Adrenal gland (tissue), 19 donors: ENCODE measurements at places on chromosomes 3 and 15. TPM values are rescaled to one million over a fixed set of nuclear protein-coding genes. Genes with fewer than 3 reads are reported as not detected.

GRCh38 chr15:63752075-63752684 lies 81.6 kb downstream of the HERC1 start:
- no peak overlapping the region for H3K27ac ChIP-seq
- no peaks in the 10 kb centered on the region for H3K27me3 ChIP-seq
- peak; percentile 37 for DNase-seq
- no peak overlapping the region for H3K4me3 ChIP-seq
- H3K4me1 ChIP-seq: no peaks in the 10 kb centered on the region

DNA sequence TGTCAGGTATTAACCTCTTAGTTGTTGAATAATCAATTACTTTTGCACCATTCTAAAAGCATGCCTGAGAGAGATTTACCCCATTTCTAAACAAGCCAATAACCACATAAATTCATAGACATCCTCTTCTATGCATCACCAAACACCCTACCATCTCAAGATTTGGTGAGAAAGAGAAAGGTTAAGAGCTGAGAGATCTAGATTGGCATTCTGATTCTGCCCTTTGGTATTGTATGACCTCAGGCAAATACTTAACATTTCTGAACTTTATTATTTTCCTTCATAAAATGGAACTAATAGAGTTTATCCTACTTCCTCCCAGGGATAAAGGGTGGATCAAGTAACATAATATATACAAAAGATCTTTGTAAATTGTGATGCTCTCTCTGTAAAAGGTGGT lies 146.5 kb upstream of the MME start:
- no peaks in the 10 kb centered on the region for H3K4me1 ChIP-seq
- no peak overlapping the region for H3K27ac ChIP-seq
- H3K27me3 ChIP-seq: no peaks in the 10 kb centered on the region
- no peaks in the 10 kb centered on the region for H3K36me3 ChIP-seq
- H3K4me3 ChIP-seq: no peak overlapping the region

- no peak overlapping the region for H3K27ac ChIP-seq
- DNase-seq: no peak
- H3K4me3 ChIP-seq: no peak overlapping the region
- no peaks in the 10 kb centered on the region for H3K27me3 ChIP-seq
Observed at GRCh38 chr3:49161808-49162530, 4.2 kb downstream of the CCDC71 start.

Gene SI
- total RNA-seq: not detected

DNA sequence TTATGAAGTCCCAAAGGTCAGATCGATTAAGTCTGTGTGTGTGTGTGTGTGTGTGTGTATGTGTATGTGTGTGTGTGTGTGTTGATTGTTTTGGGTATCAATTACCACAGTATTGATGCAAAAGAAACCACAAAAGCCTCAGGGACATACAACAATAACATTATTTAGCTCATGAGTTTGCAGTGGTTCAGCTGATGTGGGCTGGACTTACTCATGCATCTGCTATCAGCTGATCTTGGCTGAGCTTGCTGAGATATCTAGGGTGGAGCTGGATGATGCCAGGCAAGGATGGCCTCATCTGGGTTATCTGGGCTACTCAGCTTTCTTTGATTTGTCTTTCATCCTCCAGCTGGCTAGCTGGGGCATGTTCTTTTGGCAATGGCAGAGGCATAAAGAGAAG lies 82.4 kb upstream of the PRR23C start:
- H3K4me1 ChIP-seq: no peaks in the 10 kb centered on the region
- H3K27me3 ChIP-seq: no peaks in the 10 kb centered on the region
- H3K4me3 ChIP-seq: no peak overlapping the region

DNA sequence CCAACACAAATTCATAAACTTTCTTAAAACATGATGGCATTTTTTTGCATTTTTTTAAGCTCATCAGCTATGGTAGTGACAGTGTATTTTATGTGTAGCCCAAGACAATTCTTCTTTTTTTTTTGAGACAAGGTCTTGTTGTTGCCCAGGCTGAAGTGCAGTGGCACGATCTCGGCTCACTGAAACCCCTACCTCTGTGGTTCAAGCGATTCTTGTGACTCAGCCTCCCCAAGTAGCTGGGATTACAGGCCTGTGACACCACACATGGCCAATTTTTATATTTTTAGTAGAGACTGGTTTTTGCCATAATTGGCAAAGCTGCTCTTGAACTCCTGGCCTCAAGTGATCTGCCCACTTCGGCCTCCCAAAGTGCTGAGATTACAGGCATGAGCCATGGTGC lies 17.3 kb upstream of the USP50 start:
- no peak overlapping the region for H3K27ac ChIP-seq
- no peak overlapping the region for H3K4me3 ChIP-seq
- peaks cover 6% of the 10 kb centered on the region for H3K36me3 ChIP-seq
- no peak for DNase-seq

DNA sequence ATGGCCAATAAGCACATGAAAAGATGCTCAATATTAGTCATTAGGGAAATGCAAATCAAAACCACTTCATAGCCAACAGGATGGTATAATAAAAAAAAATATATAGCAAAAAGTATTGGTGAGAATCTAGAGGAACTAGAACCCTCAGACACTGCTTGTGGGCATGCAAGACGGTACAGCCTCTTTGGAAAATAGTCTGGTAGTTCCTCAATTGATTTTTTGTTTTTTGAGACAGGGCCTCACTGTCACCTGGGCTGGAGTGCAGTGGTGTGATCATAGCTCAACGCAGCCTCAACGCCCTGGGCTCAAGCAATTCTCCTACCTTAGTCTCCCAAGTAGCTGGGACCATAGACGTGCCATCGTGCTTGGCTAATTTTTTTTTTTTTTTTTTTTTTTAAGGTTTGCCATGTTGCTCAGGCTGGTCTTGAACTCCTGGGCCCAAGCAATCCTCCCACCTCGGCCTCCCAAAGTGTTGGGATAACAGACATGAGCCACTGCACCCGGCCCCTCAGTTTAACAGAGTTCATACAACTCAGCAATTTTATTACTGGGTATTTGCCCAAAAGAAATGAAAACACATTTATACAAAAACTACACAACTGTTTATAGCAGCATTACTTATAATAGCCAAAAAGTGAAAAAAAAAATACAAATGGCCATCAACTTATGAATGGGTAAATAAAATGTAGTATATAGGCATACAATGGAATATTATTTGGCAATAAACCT lies 5.1 kb downstream of the PRC1 start:
- H3K4me3 ChIP-seq: no peak overlapping the region
- no peak for DNase-seq
- no peaks in the 10 kb centered on the region for H3K36me3 ChIP-seq
